HS-27A (cell line): ENCODE measurements at places on chromosomes 5 and 9.

DNA sequence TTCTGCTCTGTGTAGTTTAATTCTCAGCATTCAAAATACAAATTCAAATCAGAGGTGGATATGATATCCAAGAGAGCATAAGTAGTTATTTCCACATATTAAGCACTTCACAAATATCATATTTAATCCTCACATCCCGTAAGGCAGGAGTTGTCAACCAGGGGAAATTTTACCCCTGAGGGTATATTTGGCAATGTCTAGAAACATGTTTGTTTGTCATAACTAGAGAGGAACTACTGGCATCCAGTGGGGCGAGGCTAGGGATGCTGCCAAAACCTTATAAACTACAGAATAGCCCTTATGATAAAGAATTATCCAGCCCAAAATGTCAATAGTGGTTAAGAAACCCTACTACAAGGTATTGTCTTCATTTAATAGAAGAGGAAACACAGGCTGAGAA, 619.4 kb downstream of the SLCO4C1 start:
- no peak for DNase-seq

- no peak for DNase-seq
These were observed 1072.3 kb upstream of the DMAC1 start for GRCh38 chr9:8871796-8872445.

DNA sequence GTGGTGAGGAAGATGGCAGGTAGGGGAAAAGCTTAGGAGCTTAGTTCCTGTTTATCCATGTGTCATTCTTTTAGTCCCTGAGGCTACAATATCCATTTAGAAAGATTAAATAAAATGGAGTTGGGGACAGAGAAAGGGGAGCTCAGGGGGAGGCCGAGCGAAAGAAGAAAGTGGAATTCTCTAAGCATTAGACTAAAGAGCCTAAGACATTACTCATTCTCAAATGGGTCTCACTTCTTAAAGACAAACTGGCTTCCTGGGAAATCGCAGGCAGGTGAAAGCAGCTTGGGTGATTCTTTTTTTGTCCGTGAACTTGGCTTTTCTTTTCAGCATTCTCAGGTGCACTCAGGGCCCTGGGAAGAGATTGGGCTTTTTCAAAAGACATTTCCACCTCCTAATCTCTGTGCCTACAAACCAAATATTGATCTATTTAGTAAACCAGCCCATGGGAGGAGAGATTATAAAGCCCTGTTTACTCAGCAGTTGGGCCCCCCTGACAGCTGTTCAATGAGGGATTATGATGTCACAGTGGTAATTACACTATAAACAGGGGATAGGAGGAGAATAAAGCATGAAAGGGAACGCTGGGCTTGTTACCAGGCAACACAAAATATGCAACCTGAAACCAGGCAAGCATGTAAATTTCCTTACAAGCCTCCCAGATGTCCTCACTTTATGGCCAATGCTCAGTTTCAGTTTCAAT, 584.0 kb downstream of the ACTL7B start:
- peak; percentile 20 for DNase-seq

DNA sequence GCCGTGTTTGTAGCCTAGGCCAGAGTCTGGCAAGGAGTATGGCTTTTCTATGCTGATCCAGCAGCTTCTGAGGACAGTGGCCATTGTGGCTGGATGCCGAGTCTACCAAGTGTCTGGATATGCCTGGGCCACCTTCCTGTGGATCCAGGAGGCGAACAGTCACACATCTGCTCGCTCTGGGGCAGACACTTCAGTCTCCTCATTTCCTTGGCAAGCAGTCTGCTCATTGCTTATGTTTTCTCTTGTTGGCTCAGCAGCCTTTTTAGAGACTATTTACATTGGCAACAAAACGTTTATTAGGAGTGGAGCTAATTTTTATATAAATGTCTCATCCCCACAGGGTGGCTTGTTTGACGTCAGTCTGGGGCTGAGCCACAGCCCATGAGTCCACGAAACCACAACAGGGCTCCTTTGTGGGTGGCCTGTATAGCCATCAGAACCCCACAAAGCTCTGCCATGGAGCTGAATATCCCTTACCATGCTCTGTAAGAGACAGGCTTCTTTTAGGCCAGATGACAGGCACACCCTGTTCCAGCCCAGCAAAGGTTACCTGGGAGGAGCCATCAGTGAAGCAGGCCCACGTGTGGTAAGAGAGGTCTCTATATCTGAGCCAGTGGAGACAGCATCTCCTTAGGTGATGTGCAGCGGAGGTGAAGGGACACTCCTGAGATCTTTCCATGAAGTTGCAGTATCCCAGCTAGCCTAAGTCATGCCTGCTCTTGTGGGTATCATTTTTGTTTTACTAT, 221.7 kb downstream of the DIRAS2 start:
- DNase-seq = no peak

GRCh38 chr5:36040651-36041536, 25.8 kb downstream of the UGT3A2 start:
- DNase-seq = no peak

- DNase-seq = no peak
These were observed 305.5 kb upstream of the CLINT1 start for GRCh38 chr5:158164296-158165047.

- no peak for DNase-seq
These were observed 18.8 kb downstream of the FUBP3 start for GRCh38 chr9:130598188-130598587.

GRCh38 chr5:158995694-158996173, 104.0 kb downstream of the EBF1 start:
- no peak for DNase-seq

DNA sequence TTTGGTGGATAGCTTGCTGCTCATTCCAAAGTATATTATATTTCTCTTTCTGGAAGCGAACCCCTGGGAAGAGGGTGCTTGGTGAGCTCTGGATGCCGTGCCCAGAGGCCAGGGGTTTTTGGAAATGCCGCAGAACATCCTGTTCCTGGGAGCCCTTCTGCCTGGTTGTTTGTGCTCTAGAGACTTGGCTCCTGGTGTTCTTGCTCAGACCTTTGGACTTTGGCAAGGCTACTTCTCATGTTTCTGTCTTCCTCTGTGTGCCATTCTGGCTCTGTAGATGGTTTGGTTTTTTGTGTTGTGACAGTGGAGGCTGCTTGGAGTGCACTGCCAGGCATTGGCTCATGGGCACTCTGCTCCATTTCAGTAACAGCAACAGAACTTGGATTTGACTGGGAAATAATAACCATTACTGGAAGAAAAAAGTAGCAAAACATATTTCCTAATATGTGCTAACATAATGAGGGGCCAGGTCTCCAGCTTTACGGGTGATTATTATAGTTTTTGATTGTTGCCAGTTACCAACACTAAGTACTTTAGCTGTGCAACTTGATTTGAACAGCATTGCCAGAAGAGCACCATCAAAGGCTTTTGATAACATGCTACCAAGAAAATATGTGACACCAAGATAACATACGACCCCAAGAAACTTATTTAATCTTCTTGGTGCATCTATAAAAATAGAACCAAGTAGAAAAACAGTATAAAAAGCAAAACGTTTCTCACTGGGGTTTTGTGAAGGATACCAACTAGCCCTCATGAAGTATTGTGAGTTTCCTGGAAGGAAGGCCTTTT, 94.2 kb downstream of the PCSK1 start:
- no peak for DNase-seq

DNA sequence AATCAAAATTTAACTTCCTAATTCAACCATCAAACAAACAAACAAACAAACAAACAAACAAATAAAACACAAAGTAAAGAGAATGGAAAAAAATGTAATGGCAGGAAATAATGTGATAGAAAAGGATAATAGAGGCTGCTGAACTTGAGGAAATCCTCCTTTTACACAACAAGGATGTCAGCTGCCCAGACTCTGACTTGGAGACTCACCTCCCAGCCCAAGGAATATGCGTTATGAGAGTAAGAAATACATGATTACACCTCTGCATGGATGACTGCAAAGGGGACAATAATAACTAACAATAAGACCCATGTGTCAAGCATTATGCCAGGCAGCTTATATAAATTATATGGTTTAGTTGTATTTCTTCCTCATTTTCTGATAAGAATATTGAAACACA, 46.6 kb upstream of the JAK2 start:
- no peak for DNase-seq

GRCh38 chr5:68458416-68459021, 243.0 kb downstream of the PIK3R1 start:
- no peak for DNase-seq

DNA sequence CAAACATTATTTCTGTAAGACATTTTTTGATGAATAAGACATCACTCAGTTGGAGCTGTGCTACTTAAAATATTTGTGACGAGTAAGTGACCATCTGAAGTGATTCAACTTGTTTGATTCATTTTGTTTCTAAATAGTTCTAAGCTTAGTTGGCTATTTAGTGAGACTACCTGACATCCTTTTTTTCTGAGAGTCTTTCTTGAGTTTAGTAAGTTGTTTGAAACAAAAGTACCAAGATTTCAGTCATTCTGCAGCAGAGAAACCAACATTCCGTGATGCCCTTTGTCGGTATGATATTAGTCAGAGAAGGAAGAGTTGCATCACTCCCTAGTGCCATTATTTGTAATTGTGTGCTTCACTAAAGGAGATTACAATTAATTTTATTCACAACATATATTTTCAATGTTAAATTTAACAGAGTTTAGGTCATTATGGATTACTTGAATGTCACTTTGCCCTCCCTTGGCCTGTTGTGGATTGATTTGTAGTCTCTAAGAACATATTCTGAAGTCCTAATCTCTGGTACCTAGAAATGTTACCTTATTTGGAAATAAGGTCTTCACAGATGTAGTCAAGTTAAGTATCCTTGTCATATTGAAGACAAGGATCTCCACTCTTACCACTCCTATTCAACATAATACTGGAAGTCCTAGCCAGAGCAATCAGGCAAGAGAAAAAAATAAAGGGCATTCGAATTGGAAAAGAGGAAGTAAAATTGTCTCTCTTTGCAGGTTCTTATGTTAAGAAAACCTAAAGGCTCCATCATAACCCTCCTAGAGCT, 212.2 kb downstream of the PCSK1 start:
- no peak for DNase-seq

- no peak for DNase-seq
These were observed 285.2 kb downstream of the EBF1 start for GRCh38 chr5:158814521-158814920.

DNA sequence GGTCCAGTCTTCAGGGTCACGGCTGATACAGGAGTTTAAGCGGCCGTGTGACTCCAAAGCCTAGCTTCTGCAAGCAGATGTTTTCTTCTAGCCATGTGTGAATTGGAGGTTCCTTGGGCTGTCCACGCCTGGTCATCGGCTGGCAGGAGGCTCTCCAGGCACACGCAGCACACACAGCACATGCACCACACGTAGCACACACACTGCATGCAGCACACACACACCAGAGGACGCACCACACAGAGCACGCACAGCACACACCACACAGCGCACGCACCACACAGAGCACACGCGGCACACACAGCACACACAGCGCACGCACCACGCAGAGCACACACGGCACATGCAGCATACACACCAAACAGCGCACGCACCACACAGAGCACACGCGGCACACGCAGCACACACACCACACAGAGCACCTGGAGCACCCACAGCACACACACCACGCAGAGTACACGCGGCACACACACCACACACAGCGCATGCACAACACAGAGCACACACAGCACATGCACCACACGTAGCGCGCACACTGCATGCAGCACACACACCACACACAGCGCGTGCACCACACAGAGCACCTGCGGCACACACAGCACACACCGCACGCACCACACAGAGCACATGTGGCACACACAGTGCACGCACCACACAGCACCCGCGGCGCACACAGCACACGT, 234.3 kb downstream of the FANCC start:
- no peak for DNase-seq

- no peak for DNase-seq
These were observed 94.3 kb upstream of the NR3C1 start for GRCh38 chr5:143497749-143498148.

DNA sequence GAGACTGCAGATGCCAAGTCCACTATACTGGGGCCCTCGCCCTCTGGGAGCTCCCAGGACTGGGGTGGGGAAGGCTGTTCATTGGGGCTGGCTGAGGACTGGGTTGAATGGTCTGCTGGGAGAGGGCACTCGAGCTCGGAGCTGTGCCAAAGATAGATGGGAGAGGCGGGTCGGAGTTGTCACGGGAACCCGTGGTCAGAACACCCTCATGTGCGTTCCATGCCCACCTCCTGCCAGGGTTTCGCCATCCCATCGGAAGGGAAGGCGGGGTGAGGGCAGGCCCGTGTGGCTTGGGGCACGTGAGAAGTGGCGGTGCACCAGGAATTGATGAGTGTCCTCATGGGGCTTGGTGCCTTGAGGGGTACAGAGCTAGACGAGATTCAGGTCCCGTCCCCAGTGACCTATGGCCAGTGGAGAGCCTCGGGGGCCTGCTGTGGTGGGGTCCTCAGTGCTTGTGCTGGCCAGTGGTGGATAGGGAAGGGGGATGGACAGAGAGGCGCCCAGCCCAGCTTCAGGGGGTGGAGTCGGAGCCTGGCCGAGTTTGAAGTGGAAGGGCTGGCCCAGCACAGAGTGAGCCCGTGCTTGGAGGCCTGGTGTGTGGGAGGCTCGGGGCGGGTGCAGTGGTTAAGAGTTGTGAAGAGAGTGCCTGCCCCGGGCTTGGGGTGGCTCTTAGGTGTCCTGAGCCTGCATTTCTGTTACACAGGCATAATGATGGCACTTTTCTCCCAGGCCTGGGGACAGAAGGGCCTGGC, 4.3 kb downstream of the CACFD1 start:
- DNase-seq = no peak
